Erythroblast (primary cell): ENCODE measurements at places on chromosomes 2 and 18.
A peak's percentile ranks its signal among the peaks of the same experiment; 100 is the strongest.

- no peak for DNase-seq
Measured at GRCh38 chr2:236109061-236109460, 59.1 kb downstream of the GBX2 start.

GRCh38 chr18:45221363-45221762 is 393.9 kb upstream of the SLC14A2 start:
- DNase-seq: no peak

DNA sequence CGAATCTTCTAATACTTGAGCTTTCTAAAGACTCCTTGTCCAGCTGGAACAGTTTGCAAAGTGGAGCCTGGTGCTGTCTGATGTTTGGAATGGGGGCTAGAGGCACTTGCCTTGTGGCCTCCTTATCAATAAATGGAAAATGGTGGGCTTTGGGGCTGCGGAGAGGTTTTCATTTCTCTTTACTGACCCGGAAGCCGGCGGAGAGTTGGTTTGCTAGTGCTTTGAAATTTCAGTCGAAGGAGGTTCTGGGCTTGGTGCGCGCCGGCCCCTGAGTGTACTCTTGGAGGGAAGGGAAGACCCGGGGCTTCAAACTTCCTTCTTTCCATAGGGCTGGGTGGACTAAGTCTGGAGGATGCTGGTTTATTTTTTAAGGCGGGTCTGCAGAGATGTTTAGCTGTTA is 714 bp downstream of the RPIA start:
- peak; percentile 72 for DNase-seq

DNA sequence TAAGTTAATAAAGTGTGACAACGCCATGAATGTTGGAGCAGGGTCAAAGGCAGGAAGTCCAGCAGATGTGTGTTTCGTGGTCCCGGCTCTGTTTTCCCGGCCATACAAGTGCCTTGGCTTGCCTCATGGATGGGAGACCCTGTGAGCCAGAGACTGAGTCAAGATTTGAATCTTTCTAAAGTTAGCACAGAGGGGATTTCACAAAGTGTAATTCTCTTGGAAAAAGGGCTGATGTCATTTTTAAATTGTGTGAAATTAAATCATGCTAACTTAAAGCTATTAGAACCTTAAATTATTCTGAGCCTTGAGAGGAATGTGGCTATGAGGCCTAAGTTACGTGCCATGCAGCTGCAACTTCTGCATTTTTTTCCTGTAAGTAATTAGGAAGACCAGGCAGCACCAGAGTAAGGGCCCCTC is 38.3 kb upstream of the RALBP1 start:
- DNase-seq: no peak

- no peak for DNase-seq
Measured at GRCh38 chr2:8574196-8575037, 107.4 kb upstream of the ID2 start.

- no peak for DNase-seq
Measured at GRCh38 chr2:168210895-168211570, 36.4 kb downstream of the STK39 start.

DNA sequence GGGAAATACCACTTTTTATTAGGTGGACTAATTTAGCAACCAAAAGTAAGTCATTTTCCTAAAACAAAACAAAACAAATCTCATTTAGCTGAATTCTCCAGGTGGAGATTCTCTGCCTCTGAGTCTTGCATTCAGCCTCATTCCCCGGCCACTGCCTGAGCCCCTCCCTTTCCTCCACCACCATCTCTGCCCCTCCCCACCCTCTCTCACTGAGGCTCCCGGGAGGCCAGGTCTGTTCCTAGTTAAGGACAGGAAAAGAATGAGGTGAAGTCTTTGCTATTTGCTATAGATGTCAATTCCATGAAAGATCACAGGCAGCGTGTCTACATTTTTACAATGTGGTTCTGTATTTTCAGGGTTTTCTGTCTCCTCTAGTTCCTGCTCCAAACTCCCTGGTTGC is 83.0 kb upstream of the SOX11 start:
- DNase-seq: no peak

DNA sequence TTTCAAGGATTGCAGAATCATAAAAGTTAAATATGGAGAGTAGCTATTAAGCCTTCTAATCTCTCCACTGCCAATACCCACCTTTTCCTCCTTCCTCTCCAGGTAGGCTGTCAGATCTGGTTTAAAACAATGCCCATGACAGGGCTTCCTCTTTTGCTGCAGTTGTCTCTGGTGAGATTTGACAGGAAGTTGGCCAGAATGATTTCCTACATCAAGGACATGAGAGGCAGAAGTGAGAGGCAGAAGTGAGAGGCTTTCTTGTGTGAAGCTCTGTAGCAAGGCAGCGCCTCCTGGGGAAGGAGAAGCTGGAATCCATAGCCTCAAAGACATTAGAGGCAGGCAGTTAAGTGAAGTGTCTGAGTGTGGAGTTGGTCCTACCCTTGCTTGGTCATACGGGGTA is 385.7 kb downstream of the HRH4 start:
- no peak for DNase-seq
